ENCODE measurements at places on chromosomes 7 and 10. TPM values are rescaled to one million over a fixed set of nuclear protein-coding genes. Genes with fewer than 3 reads are reported as not detected.

ABCB1 gene
- total RNA-seq = 2.2 TPM

AZGP1 gene
- not detected for total RNA-seq

FAM25A gene
- total RNA-seq = not detected

EPO gene
- total RNA-seq = 0.15 TPM

SUGCT gene
- total RNA-seq = 0.29 TPM

AS3MT gene
- total RNA-seq = 0.58 TPM

SCRN1 gene
- 0.68 TPM for total RNA-seq

IDI2 gene
- total RNA-seq = not detected

NCAPG2 gene
- 113 TPM for total RNA-seq

HDAC9 gene
- total RNA-seq = 0.13 TPM

C10orf62 gene
- not detected for total RNA-seq

WEE2 gene
- total RNA-seq = not detected

OR2A12 gene
- total RNA-seq = not detected

RSU1 gene
- 86.3 TPM for total RNA-seq

PPP1R17 gene
- not detected for total RNA-seq

USP6NL gene
- 2.6 TPM for total RNA-seq

ZFAND4 gene
- 19.6 TPM for total RNA-seq

FOXI2 gene
- total RNA-seq = not detected

ARHGAP22 gene
- total RNA-seq = not detected

NME8 gene
- total RNA-seq = not detected

GPER1 gene
- 0.22 TPM for total RNA-seq

OR6V1 gene
- total RNA-seq = not detected

SAMD9 gene
- 38.4 TPM for total RNA-seq

BMPER gene
- not detected for total RNA-seq

GARIN1A gene
- total RNA-seq = 0.17 TPM

ANKRD61 gene
- total RNA-seq = not detected

VENTX gene
- total RNA-seq = not detected

SYT15 gene
- total RNA-seq = 0.78 TPM

MAGI2 gene
- 0.05 TPM for total RNA-seq

SORCS1 gene
- total RNA-seq = not detected

CALHM1 gene
- total RNA-seq = 0.29 TPM

STK31 gene
- total RNA-seq = 0.29 TPM

MICALL2 gene
- total RNA-seq = 2.0 TPM

AOAH gene
- total RNA-seq = 4.5 TPM

CYP3A7 gene
- not detected for total RNA-seq

NOC3L gene
- 19.7 TPM for total RNA-seq

MALRD1 gene
- total RNA-seq = not detected

GRK5 gene
- 31.5 TPM for total RNA-seq

LRRD1 gene
- total RNA-seq = not detected

GSDME gene
- total RNA-seq = 2.9 TPM

PLEKHS1 gene
- total RNA-seq = not detected

NUTM2E gene
- 0.12 TPM for total RNA-seq

SOSTDC1 gene
- total RNA-seq = not detected

TMEM213 gene
- total RNA-seq = 0.28 TPM

PIK3CG gene
- total RNA-seq = 51.2 TPM

GFRA1 gene
- not detected for total RNA-seq

CDC123 gene
- 71.9 TPM for total RNA-seq

Measured in activated naive CD4-positive, alpha-beta T cell treated with anti-CD3 and anti-CD28 coated beads, Interleukin-2, amount 10 ng/mL, durations not matched to agents 5 hours and 36 hours (primary cell).